Retinal pigment epithelial cell (primary cell): ENCODE measurements at places on chromosomes 2 and 18.

- no peak for DNase-seq
Measured at GRCh38 chr18:31980863-31981262, 37.8 kb upstream of the RNF125 start.

DNA sequence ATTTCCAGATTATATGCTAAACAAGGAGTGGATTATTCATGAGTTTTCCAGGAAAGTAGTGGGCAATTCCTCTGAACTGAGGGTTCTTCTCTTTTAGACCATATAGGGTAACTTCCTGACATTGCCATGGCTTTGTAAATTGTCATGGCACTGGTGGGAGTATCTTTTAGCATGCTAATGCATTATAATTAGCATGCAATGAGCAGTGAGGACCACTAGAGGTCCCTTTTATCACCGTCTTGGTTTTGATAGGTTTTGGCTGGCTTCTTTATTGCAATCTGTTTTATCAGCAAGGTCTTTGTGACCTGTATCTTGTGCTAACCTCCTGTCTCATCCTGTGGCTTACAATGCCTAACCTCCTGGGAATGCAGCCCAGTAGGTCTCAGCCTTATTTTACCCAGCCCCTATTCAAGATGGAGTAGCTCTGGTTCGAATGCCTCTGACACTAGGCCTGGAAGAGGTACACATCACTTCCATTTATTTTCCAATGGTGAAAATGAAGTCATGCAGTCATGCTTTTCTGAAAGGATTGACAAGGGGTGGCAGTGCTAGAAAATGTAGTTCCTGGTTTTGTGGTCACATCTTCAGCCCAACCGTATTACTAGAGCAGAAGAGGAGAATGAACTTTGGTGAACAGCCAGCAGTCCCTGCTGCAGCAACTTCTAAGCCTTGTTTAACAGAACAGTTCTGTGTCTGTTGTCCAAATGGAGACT lies 26.6 kb upstream of the ITGA4 start:
- no peak for DNase-seq

- DNase-seq = no peak
Measured at GRCh38 chr18:63319383-63320122, at the start of gene BCL2. BCL2 (minus strand) TSS chr18:63319769.

GRCh38 chr2:105113616-105114291 lies 75.9 kb downstream of the MRPS9 start:
- DNase-seq = no peak

DNA sequence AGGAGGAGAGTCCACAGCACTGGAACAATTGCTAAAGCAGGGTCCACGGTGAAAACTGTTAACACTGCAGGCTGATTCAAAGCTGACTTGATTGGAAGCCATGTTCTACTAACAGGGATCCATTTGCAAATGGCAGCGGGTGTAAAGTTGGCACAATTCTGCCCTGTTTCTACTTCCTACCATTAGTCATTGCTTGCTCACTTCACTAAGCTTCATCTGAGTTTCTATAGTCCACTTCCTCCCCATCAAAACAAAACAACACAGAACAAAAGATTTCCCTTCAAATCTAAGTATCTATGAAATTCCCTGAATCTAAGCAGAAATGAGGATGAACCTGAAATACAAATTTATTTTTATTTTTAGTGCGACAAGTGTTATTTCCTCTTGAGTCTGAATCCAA lies 187.4 kb upstream of the SOX11 start:
- DNase-seq = no peak

DNA sequence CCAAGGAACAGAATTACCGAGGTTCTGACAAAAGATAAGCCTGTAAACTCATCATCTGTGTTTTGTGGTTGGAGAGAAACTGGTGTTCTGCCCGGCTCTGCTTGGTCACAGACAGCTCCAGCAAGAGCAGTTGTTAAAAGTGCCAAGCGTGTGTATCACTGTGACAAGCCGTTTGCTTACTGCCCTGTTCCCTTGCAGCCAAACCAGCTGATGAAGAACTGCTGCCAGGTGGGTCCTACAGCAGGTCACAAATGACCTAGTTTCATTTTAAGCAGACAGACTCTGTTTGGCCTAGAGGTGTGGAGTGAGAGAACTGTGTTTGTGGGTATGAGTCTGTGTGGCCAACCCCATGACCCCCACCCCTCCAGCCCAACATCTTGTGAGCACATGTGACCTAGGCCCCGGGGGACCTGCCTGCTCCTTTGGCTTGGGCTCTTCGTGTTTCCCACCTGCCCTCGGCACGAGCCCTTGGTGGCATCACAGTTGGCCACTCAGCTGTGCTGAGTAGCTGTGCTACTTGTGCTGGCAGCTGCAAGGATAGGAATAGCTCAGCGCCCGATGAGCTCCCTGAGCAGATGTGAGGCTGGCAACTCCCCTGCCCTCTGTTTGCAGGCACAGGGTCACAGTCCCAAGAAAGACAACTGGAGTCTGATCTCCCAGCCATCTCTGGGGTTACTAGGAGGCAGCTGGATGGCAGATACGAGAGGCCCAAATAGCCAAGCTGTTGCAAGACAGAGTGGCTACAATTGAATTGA lies 9.7 kb downstream of the OXER1 start:
- no peak for DNase-seq

- DNase-seq = no peak
Measured at GRCh38 chr2:42959234-42960001, 167.0 kb upstream of the HAAO start.

- no peak for DNase-seq
Measured at GRCh38 chr2:45822272-45822630, 170.8 kb downstream of the PRKCE start.

DNA sequence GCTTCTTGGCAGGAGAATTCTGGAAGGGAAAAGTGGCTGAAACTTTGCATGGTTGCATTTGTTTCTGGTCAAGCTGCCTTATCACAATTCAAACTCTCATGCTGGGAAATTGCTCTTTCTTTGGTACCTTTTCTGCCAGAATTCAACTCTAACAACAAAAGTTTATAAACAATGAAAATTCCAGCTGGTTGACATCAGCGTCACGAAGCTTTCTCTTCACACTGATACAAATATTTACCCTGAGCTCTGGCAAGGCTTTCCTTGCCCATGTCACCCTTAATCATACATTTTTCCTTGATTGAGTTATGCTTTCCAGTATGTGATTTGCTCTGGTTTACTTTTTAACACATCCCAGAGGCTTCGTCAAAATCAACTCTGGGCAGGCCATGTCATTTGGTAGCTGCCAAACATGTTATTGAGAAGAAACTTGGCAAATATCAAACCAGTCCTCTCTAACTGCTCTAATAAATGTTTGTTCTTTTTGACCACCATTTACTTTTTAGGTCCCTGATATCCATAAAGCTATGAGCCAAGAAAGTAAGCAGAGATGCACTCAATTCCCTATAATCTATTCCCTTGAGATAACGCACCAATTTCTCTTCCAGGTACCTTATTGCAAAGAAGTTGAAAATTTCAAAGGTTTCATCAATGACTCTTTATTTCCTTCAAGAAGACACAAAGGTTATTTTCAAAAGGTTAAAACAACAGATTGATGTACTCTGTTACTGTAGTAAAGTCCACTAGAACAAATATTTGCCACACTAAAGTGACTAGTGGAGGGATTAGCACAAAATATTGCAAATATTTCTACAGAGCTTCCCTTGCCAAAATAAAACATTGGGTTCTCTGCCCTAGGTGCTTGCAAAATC lies 1241.1 kb upstream of the ZEB2 start:
- DNase-seq = peak; percentile 48

GRCh38 chr18:22330508-22330907 lies 87.2 kb downstream of the CTAGE1 start:
- no peak for DNase-seq
